Gastroesophageal sphincter (tissue), 4 donors: ENCODE measurements at places on chromosomes 4 and X. TPM values are rescaled to one million over a fixed set of nuclear protein-coding genes. Genes with fewer than 3 reads are reported as not detected.

GRCh38 chr4:41215155-41215554, 813 bp upstream of the APBB2 start:
- no peak for ATAC-seq

GRCh38 chrX:120302434-120302833, 8.8 kb downstream of the TMEM255A start:
- no peak for ATAC-seq

GRCh38 chr4:118774321-118774720, 61.6 kb downstream of the SEC24D start:
- no peak for ATAC-seq

- no peak for ATAC-seq
These were observed 34.3 kb downstream of the PAPSS1 start for GRCh38 chr4:107685740-107686139.

FGFRL1 gene
- total RNA-seq, result 36.8 TPM

DNA sequence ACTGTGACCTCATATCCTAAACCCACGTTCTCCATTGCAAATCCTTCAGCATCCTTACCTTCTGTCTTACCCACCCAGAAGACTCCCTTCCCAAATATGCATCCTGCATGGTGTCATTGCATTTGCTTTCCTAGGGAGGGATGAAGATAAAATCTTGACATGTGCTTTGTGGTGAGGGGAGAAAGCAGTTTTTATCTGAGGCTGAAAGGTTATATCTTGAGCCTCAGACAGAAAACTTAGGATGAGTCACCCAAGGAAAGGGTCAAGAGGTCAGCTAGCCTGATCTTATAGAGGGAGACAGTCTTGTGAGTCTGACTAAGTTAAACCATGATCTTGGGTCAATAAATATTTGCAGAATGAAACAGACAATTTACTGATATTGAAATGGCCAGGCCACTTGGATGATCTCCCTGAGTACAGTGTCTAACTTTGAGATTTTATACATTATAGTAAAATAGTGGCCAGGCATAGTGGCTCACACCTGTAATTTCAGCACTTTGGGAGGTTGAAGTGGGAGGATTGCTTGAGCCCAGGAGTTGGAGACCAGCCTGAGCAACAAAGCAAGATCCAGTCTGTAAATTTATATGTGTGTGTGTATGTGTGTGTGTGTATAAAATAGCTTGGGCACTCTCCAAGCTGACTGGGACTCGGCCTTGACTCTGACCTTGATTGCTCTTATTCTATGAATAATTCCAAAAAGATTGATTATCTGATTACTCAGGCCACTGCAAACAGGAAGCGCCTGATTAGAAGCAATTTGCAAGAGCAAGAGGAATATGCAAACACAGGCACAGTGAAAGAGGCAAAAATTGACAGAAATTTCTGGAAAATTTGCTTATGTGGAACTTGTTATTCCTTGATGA, 15.4 kb upstream of the FAM9C start:
- ATAC-seq, result no peak

MAP3K15 gene
- not detected for total RNA-seq

UGT2B15 gene
- not detected for total RNA-seq

DNA sequence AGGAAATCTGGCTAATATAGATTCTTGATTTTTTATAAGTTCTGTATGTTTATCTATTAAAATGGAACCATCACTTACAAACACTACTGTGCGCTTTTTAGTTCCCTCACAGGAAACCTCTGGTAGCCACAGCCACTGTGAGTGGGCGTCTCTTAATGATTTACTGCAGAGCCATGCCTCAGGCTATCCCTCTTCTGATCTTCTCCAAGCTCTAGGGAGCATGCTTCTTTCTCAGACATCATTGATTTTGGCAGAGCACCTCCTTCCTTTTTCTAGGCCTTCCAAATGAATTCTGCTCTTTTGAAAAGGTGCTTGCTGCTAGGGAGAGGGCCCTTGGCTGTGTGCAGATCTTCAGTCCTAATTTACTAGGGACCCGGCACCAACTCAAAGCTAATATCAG, 61.1 kb upstream of the STS start:
- no peak for ATAC-seq

- peak; percentile 80 for ATAC-seq
These were observed 3.4 kb upstream of the AVPR2 start for GRCh38 chrX:153900831-153901752.

- ATAC-seq, result no peak
These were observed 692.8 kb upstream of the TENM3 start for GRCh38 chr4:181550381-181550780.

GRCh38 chrX:4043951-4044350, 330.5 kb upstream of the PRKX start:
- ATAC-seq, result no peak

DNA sequence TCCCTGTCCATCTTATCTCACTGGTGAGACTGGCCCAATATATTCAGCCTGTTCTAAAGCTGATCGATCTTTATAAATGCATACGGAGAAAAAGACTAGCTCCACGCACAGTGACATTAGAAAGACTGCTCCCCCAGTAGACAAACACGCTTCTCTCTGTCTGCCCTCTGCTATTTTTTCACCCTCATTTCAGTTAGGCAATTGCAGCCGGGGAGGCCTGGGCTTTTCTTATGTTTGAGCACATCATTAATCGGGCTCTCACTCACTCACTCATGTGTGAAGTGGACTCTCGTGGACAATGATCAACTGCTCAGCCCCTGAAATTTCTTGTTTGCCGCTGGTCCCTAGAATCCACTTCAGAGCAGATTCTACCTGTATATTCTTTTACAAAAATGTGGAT, 824.7 kb upstream of the TENM3 start:
- ATAC-seq, result no peak

GRCh38 chrX:10048076-10048475, 80.9 kb downstream of the CLDN34 start:
- no peak for ATAC-seq

DNA sequence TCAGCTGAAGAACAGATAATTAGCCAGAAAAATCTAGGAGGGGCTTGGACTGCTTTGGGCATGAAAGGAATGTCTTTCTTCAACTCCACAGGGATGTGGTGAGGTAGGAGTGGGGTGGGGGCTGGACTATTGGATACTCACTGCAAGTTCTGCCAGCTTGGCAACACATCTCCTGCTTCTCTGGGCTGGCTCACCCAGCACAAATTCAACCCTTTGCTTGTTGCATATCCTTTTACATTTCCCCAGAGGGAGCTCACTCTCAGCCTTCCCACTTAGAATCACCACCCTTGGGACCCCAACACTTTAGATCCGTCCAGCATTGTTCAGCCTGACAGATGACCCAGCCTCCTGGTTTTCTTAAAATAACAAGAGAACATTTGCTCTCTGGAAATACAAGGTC, 120.6 kb downstream of the KDR start:
- peak; percentile 77 for ATAC-seq

MAP7D2 gene
- total RNA-seq, result 0.42 TPM

GRCh38 chr4:74874753-74875367, 58.1 kb upstream of the PARM1 start:
- ATAC-seq, result peak; percentile 80

- no peak for ATAC-seq
These were observed 298.4 kb downstream of the RAPGEF2 start for GRCh38 chr4:159401226-159401712.

CYBB gene
- total RNA-seq, result 33.1 TPM

DNA sequence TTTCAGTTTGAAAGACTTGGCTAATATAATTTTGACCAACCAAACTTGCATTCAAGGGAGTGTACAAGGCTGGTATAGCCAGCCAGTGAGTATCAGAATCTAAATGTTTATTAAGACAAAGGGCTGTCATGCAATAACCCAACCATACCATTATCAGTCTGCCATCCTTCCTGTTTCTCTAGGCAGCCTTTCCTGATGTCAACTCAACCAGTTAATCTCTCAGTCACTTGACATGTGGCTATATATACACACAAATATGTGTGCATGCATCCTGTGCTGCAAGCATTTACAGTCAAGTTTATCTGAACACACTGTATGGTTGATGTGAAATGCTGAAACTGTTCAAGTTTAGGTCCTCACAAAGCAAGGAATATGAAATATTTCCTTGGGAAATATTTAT, 17.2 kb downstream of the BTK start:
- ATAC-seq, result no peak

GRCh38 chr4:13432453-13432852, 51.7 kb downstream of the RAB28 start:
- no peak for ATAC-seq

DNA sequence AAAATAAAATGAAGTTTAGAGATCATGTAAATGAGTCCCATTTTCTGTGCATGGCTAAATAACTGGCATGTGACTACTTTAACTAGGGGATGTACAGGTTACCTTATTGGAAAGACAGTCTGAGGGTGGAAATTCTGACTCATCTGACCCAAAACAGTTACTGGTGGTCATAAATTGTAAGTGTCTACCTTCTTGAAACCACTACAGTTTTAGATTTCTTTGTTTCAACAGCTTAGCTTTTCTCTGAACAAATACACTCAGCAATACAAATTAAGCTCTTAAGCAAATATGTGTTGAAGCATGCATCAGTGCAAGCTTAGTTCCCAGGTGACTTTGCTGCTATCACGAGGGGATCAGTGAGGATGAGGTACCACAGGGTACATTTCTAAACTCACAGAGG, 60.7 kb upstream of the PGM2 start:
- no peak for ATAC-seq

DNA sequence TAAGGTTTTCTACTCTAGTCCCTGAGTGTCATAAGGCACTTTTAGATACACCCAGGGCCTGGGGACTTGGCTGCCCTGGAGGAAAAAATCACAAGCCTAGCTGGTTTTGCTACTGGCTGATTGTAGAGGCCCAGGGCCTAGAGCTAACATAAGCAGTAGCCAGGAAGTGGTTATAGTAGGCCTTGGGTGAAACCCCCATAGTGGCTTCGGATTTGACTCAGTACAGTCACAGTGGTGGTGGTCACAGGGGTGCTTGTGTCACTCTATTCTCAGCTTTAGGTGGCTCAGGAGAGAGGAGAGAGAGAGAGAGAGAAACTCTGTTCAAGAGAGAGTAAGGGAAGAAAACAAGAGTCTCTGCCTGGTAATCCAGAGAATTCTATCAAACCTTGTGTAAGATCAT, 194.5 kb upstream of the EDA2R start:
- ATAC-seq, result no peak

DNA sequence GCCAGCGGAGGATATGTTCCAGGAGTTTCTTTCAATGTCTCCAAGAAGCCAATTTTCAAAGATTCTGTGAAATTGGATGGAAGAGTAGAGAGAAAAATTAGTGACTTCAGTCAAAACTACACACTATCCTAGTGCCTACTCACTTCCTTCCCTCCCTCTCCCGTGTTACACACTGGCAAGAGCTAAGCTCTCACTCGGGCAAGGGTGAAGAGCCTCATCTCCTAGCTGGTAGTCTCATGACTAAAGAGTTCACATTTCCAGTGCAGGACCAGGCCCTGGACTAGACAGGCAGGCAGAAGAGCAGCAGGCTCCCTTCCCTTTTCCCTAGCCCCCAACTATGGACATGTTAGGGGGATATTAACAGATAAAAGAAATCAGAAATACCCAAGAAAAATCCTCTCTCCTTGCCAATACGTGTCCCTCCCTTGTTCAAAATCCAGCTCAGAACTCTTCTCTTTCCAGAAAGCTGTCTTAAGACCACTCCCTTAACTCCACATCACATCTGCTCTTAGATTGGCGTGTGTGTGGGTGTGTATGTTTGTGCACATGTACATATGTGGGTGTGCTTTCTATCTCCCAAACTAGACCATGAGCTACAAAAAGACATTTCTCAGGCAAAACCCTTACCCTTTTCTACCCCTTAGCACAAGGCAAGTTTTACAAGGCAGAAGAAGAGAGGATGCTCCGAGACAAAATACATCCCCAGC, 29.9 kb downstream of the ZDHHC9 start:
- no peak for ATAC-seq

DNA sequence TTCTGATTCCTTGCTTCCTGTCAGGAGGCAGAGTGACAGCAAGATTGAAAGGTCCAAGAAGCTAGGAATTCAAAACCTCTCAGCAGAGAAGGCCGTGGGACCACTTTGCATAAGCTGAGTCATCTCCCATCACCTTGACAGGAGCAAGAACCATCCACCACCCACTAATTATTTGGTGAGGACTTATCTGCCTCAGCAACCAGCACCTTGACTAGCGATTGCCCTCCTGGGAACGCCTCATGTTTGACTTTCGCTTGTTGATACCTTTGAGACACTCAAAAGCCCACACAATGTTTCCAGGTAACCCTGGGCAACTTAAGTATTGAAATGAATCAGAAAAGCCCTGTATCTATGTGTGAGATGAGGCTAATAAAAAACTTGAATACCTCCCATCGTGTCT, 233.5 kb upstream of the GYPA start:
- ATAC-seq, result no peak

GRCh38 chr4:165207016-165207430, 338 bp upstream of the KLHL2 start:
- ATAC-seq, result peak; percentile 2

GRCh38 chrX:16654093-16654492, 4.1 kb downstream of the S100G start:
- no peak for ATAC-seq

SRPK3 gene
- total RNA-seq, result 4.7 TPM

NAA10 gene
- 68.3 TPM for total RNA-seq

DNA sequence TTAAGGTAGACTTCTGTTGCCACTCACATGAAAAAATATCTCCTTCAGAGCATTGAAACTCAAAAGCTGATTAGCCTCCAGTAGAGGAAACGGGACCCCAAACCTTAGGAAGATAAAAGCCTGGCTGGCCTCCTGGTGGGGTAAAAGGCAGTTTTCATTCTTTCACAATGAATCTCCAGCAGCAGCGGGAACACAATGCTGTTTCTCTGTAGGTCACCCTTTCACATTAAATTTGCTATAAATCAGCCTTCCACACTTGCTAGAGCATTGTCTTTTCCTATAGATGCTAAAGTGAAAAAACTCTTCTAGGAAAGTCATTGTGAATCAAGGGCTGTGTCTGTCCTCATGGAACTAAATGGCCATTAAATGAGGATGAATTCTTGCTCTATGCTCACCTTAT, 207.3 kb upstream of the MAGEB2 start:
- no peak for ATAC-seq

SULT1E1 gene
- not detected for total RNA-seq

DNA sequence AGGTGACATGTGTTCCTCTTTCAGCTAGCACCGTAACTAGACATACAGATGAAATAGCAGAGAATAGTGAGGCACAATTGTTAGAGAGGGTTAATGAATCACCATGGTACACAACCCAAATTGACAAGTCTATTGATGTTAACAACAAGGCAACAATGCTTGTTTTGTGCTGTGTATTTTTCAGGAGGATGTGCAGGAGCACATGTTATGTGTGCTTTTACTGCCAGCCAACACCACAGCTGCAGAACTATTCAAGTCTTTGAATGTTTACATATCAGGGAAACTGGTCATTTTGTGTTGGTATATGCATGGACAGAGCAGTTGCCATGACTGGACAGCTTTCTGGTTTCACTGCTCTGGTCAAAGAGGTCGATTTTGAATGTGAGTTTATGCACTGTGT, 32.8 kb downstream of the STBD1 start:
- no peak for ATAC-seq
